Neural crest cell (in vitro differentiated cells): ENCODE measurements at places on chromosomes 7 and 10. TPM values are rescaled to one million over a fixed set of nuclear protein-coding genes. Genes with fewer than 3 reads are reported as not detected.

The SLC13A1 gene
- not detected in 2 replicates for total RNA-seq

The OR2A25 gene
- not detected in 2 replicates for total RNA-seq

The COL13A1 gene
- total RNA-seq, result 8.1 and 9.5 TPM in 2 replicates

The MRLN gene
- total RNA-seq, result not detected in 2 replicates

The TAS2R38 gene
- total RNA-seq, result not detected in 2 replicates

The SRRM3 gene
- 4.6 and 4.9 TPM in 2 replicates for total RNA-seq

The TUBB8 gene
- 0.45 and 0.68 TPM in 2 replicates for total RNA-seq

The SH2D4B gene
- 0.09 and 0.16 TPM in 2 replicates for total RNA-seq

The MYO3A gene
- 0.82 and 1.4 TPM in 2 replicates for total RNA-seq

The COBL gene
- 0.05 and 0.41 TPM in 2 replicates for total RNA-seq

The CXCL12 gene
- 3.6 and 4.0 TPM in 2 replicates for total RNA-seq

The STOX1 gene
- 8.7 and 8.8 TPM in 2 replicates for total RNA-seq

The PDE6C gene
- total RNA-seq, result not detected in 2 replicates

The FKBP9 gene
- 78.0 and 85.6 TPM in 2 replicates for total RNA-seq

The KNDC1 gene
- total RNA-seq, result 4.0 and 5.5 TPM in 2 replicates

The VSIR gene
- not detected in 2 replicates for total RNA-seq
